Trophoblast cell (in vitro differentiated cells and primary cell): ENCODE measurements at places on chromosomes 4 and X.

- DNase-seq: no peak
Observed at GRCh38 chr4:154132406-154132805, 343.5 kb upstream of the SFRP2 start.

- DNase-seq: no peak
Observed at GRCh38 chr4:27050731-27051130, 190.1 kb downstream of the STIM2 start.

GRCh38 chr4:142169216-142169615 lies 532.8 kb downstream of the IL15 start:
- DNase-seq: no peak

GRCh38 chr4:177380730-177381287 lies 61.4 kb downstream of the AGA start:
- DNase-seq: peak; percentile 70

DNA sequence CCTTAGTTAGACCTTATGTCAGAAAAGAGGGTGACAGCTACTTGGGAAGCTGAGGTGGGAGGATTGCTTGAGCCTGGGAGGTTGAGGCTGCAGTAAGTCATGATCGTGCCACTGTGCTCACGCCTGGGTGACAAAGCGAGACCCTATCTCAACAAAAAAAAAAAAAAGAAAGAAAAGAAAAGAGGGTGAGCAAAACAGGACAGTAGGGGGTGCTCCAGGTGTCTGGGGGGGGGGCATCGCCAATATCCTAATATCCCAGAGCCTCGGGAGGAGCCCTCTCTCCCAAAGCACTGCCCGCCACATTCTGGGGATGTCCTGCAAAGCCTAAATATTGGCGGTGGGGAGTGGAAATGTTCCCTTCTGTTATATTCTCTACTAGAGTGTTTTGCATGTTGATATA lies 120.9 kb upstream of the TBL1X start:
- DNase-seq: no peak

DNA sequence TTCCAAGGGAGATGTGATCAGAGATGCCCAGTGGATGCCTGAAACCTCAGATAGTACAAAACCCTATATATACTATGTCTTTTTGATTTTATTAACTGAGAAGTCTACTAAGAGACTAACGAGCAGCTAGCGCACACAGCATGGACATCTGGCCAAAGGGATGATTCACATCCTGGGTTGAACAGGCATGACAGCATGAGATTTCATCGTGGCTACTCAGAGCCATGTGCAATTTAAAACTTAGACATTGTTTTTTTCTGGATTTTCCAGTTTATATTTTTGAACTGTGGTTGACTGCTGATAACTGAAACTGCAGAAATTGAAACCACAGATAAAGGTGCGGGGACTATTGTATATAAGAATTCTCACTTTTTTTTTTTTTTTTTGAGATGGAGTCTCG lies 2252.9 kb upstream of the AGA start:
- DNase-seq: peak; percentile 3

- no peak for DNase-seq
Observed at GRCh38 chr4:99803566-99804101, 13.0 kb upstream of the DAPP1 start.

GRCh38 chr4:166363198-166363597 lies 490.2 kb downstream of the TLL1 start:
- DNase-seq: no peak

DNA sequence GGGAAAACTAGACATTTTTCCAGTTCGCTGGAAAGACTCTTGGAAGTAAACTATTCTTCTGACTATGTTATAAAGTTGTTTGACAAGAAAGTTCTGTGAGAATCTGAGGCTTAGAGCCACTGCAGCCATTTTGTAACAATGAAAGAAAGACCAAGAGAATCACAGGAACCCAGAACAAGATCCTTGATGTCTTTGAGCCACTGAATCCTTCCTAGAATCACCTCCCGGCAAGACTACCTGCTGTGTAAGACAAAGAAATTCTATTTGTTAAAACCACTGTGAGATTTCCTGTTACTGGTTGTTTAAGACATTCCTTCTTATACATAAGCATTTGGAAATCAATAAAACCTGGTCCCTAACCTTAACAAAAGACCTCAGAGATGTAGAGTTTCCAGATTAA lies 175.7 kb upstream of the RASGEF1B start:
- no peak for DNase-seq

DNA sequence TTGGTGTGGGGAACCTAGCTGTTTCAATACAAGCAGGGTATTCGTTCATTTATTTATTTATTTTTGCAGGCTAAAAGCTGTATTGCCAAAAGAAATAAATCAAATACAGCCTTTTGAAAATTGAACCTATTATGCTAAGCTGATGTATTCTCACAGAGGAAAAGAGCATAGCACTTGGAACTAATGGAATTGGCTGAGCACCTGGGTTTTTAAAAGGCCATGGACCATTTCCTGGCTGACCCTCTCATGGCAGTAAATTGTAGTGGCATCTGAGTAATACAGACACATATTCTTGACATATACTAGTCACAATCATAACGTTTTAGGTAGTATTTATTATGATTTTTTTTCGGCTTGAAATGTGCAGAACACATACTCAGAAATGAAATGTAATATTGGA lies 71.8 kb upstream of the ALG13 start:
- DNase-seq: no peak

DNA sequence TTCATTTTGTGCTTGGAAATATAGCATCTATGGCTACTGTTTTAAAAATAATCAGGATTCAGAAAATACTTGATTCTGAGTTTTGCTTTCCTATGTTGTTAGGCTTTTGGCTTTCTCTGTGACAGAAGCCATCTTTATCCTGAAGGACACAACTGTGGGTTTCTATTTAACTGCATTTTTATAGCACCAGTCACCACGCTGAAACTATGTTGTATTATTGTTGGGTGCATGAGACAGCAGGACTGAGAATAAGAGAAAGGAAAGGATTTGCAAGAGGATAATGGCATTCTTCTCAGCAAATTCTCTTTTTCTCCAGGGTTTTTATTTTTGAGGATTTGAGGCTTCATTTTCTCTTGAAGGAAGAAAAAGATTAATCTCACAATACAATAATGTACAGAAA lies 10.1 kb upstream of the NEUROG2 start:
- DNase-seq: no peak

DNA sequence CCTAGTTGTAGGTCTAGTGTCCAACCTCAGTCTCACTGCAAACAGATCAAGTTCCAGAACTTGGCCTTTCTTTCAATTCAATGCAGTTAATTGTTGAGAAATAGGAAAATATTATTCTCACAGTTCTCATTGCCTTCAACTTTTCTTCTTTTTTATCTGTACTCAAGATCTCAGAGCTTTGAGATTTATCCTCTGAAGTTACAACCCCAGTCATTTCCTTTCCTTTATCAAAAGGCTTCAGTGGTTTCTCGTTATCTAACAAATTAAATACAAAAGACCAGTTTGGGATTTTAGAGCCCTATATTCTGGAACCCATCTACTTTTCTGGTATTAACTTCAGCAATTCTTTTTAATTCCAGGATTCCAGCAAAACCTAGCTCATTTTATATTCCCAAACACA lies 130.2 kb downstream of the TMA16 start:
- DNase-seq: no peak

DNA sequence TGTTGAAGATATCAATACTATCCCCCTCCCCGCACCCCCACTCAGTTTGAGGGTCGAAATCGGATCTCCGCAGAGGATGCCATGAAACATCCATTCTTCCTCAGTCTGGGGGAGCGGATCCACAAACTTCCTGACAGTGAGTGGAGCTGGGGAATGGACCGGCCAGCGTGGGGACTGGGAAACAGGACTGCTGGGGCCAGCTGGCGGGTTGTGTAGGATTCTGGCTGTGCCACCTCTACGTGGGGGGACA lies 5.5 kb upstream of the USP11 start:
- DNase-seq: no peak

- DNase-seq: no peak
Observed at GRCh38 chrX:13906093-13906492, 89.2 kb upstream of the GPM6B start.

GRCh38 chrX:141732031-141732430 lies 33.5 kb upstream of the SPANXD start:
- DNase-seq: no peak

DNA sequence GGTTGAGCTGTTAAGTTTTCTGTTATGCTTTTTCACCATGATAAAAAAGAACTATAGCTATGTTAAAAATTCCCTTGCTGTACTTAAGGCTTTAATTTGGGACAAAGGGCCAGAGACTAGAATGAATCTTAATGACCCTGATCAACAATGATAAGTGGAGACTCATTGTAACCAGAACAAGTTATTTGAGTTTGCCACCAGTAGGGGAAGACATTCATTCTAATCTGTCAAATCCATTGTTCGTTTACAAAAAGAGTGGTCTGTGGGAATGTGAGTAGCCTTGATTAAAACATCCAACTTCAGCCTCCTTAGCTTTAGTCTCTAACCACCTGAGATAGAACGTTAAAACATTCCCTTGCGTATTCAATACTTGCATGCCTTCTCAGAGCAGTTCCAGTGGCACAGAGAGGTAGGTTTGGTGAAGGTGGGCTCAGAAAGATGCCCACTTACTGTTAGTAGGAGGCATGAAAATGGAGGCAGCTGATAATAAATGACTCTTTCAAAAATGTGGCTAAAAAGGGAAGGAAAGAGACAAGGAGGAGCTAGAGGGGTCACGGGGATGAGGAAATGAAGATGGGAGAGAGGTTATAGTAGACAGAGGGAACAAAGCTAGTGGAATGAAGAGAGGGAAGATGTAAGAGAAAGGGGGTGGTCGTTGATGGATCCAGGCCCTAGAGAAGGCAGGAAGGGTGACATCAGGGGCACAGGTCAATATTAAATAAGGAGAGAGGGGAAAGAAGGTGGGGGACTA lies 66.2 kb downstream of the EGF start:
- no peak for DNase-seq

GRCh38 chr4:128163177-128164117 lies 102.3 kb downstream of the LARP1B start:
- DNase-seq: peak; percentile 79

DNA sequence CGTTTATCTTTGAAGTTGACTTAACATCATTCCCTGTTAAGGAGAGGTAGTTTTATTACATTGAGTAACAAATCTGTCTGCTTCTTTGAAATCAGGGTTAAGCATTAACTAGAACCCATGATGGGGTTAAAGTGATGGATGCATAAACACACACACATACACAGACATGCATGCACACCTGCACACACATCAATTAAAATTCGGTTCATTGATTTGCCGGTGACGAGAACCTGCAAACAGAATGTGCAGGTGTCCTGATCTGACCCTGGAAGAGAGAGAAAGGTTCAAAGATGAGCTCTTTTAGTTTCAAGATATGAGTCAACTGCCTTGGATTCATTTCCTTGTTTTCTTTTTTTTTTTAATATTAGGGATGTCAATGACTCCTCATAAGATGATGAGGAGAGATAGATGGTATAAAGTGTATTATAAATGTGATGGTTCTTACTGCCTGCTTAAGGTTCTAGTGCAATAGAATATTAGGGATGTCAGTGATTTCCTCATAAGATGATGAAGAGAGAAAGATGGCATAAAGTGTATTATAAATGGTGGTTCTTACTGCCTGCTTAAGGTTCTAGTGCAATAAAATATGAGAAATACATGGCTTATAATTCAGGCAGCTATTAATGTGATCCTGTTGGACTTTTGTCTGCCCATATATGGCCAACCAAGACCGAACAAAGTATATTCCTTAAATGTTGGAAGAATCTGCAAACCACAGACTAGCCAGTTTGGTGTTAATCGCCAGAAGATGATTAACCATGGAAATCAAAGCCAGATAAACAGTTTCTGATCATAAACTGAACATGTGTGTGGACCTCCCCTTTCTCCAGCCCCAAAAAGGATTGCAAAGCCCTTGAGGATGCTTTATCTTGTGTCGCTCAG lies 14.1 kb upstream of the CD99 start:
- no peak for DNase-seq

- DNase-seq: no peak
Observed at GRCh38 chrX:153622661-153623309, 23.8 kb upstream of the CCNQ start.

DNA sequence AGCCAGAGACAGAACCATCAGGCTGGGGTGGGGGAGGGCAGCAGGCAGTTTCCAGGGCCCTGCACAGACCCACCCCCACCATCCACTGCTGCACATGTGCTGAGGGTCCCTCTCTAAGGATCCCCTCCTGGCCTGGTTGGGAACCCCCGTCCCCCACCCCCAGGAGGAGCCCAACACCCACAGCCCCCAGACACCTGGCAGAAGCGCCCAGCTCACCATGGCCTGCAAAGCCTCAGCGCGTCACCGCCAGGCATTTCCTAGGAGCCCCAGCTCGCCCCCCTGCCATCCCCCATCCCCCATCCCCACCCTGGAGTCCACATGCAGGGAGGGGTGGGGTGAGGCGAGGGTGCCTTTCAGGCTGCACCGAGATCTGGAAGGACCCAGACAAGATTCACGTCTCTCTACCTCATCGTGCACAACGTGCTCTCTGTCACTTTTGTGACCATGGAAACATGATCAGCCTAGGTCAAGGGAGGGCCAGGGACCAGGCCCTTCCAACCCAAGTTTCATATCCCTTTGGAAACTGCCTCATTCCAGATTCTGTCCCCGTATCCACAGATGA lies 9.3 kb downstream of the MXD4 start:
- DNase-seq: no peak

GRCh38 chr4:107994894-107995293 lies 5.2 kb downstream of the HADH start:
- DNase-seq: no peak

DNA sequence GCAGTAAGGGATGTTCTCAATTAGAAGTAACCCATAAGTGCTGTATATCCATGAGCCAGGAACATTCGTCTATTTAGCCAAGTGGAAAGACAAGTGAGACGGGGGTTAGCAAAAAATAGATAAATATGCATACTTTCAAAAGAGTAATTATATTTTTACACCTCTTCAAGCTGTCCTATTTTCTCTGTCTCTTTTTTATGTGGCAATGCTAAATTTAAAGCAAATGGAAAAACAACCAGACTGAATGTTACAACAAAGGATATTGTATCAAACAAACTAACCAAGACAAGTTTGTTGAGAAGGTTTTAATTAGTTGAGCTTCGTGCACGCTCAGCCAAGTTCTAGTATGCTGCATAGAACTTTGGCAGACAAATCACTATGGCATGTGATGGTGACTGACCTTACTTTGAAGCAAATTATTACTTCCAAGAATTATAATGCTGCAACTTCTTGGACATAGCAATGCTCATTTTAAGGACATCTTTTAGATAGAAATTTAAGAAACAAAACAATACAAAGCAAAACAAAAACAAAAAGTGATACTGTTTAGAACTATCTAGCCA lies 61.4 kb upstream of the TMEM150C start:
- DNase-seq: no peak

- DNase-seq: no peak
Observed at GRCh38 chrX:119240356-119240755, 4.3 kb downstream of the PGRMC1 start.
